ENCODE measurements at places on chromosomes 6 and 20. TPM values are rescaled to one million over a fixed set of nuclear protein-coding genes. Genes with fewer than 3 reads are reported as not detected.

DNA sequence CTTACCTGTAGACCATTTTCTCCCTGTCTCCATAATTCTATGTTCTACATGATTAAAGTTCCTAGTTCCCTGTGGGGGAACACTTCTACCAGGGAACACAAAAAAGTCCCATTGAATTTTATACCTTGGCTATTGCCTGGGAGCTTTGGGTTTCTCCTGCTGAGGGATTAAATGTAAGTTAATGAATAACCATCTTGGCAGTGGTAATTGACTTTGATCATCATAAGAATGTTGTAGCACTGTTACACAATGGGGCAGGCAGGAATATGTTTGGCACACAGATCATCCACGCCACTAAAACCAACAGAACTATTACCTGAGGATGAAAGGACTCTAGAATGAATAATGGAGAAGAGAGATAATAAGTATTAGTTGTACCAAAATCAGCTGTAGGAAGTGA is 1106.2 kb upstream of the GJE1 start:
- no peaks in the 10 kb centered on the region for H3K27me3 ChIP-seq
- no peak overlapping the region for H3K4me3 ChIP-seq
- H3K4me1 ChIP-seq, result no peaks in the 10 kb centered on the region
- H3K27ac ChIP-seq, result no peak overlapping the region
- no peak for DNase-seq

- H3K4me1 ChIP-seq, result peaks cover 10% of the 10 kb centered on the region
- no peaks in the 10 kb centered on the region for H3K36me3 ChIP-seq
- H3K27ac ChIP-seq, result peak overlapping the region; percentile 94
- H3K27me3 ChIP-seq, result no peaks in the 10 kb centered on the region
Measured at GRCh38 chr6:41732591-41733359, 2.6 kb downstream of the TFEB start.

- H3K4me3 ChIP-seq, result no peak overlapping the region
- no peak overlapping the region for H3K27ac ChIP-seq
- H3K36me3 ChIP-seq, result no peaks in the 10 kb centered on the region
- H3K27me3 ChIP-seq, result peaks cover 12% of the 10 kb centered on the region
- DNase-seq, result peak; percentile 58
Measured at GRCh38 chr20:16801919-16802651, 53.9 kb downstream of the OTOR start.

- no peak overlapping the region for H3K4me3 ChIP-seq
- no peak overlapping the region for H3K27ac ChIP-seq
- H3K36me3 ChIP-seq, result no peaks in the 10 kb centered on the region
Measured at GRCh38 chr6:50975216-50975615, 156.5 kb downstream of the TFAP2B start.

- no peak overlapping the region for H3K27ac ChIP-seq
- H3K4me3 ChIP-seq, result no peak overlapping the region
- H3K27me3 ChIP-seq, result no peaks in the 10 kb centered on the region
- no peaks in the 10 kb centered on the region for H3K36me3 ChIP-seq
- no peaks in the 10 kb centered on the region for H3K4me1 ChIP-seq
Measured at GRCh38 chr6:87714093-87714842, 12.2 kb upstream of the AKIRIN2 start.

- no peaks in the 10 kb centered on the region for H3K4me1 ChIP-seq
- no peaks in the 10 kb centered on the region for H3K27me3 ChIP-seq
- H3K4me3 ChIP-seq, result no peak overlapping the region
- H3K27ac ChIP-seq, result no peak overlapping the region
Measured at GRCh38 chr20:20073801-20074371, 21.6 kb downstream of the CFAP61 start.

- no peak overlapping the region for H3K4me3 ChIP-seq
- no peaks in the 10 kb centered on the region for H3K36me3 ChIP-seq
- no peaks in the 10 kb centered on the region for H3K4me1 ChIP-seq
- no peaks in the 10 kb centered on the region for H3K27me3 ChIP-seq
- DNase-seq, result no peak
- H3K27ac ChIP-seq, result no peak overlapping the region
Measured at GRCh38 chr6:151089978-151090377, 149.8 kb upstream of the AKAP12 start.

GRCh38 chr6:43943099-43943766 is 173.2 kb downstream of the VEGFA start:
- H3K36me3 ChIP-seq, result no peaks in the 10 kb centered on the region
- H3K4me1 ChIP-seq, result no peaks in the 10 kb centered on the region
- no peak for DNase-seq
- no peaks in the 10 kb centered on the region for H3K27me3 ChIP-seq
- H3K27ac ChIP-seq, result no peak overlapping the region

DNA sequence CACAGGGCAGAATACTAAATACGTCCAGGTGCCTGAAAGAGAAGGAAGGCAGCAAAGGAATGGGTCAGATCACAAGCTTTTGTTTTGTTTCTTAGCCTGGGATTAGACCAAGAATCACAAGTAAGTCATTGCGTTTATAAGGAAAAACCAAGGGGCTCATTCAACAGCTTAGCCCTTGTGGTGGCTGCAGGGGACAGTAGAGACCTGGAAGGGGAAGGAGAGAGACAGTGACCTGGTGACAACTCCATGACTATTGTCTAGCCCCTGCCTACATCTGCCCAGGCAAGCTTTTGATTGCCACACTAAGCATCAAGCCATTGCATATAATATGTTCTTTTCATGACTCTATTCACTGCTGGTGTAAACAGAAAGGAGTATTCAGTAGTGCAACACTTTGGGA is 30.2 kb upstream of the TBC1D7 start:
- H3K4me1 ChIP-seq, result no peaks in the 10 kb centered on the region
- DNase-seq, result no peak
- H3K27ac ChIP-seq, result no peak overlapping the region
- H3K4me3 ChIP-seq, result no peak overlapping the region

DNA sequence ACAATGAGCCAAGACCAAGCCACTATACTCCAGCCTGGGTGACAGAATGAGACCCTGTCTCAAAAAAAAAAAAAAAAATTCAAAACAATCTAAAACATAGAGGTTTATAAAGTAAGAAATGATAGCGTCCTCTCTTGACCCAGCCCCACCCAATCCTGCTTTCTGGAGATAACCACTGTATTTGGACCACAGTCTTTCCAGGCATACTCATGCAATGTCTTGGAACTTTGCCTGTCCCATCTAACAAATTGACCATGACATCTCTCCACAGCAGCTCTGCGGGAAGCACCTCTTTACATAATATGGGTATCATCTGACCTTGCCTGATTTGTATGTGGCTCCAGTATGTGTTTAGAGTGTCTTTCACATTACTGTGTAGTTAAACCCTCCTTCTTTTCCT is 9.1 kb upstream of the SHLD1 start:
- no peaks in the 10 kb centered on the region for H3K27me3 ChIP-seq
- peaks cover 18% of the 10 kb centered on the region for H3K4me1 ChIP-seq
- H3K36me3 ChIP-seq, result no peaks in the 10 kb centered on the region
- no peak overlapping the region for H3K27ac ChIP-seq

GRCh38 chr20:35276408-35276807 is 1.5 kb downstream of the MMP24OS start:
- no peak overlapping the region for H3K4me3 ChIP-seq
- H3K27me3 ChIP-seq, result no peaks in the 10 kb centered on the region

Gene SIGLEC1
- total RNA-seq, result 47.2 TPM

Gene LY6G5B
- 0.83 TPM for total RNA-seq

Gene DACT2
- total RNA-seq, result 0.95 TPM

Gene AVP
- total RNA-seq, result not detected

Gene GMPR
- 34.6 TPM for total RNA-seq
